ENCODE measurements at places on chromosomes 2 and 18. TPM values are rescaled to one million over a fixed set of nuclear protein-coding genes. Genes with fewer than 3 reads are reported as not detected.

GRCh38 chr18:8301427-8302172 lies 307.6 kb upstream of the RAB12 start:
- DNase-seq = no peak

IRS1 gene
- 0.72 TPM for total RNA-seq

- no peak for DNase-seq
Observed at GRCh38 chr2:10159581-10160131, 37.1 kb downstream of the RRM2 start.

DNA sequence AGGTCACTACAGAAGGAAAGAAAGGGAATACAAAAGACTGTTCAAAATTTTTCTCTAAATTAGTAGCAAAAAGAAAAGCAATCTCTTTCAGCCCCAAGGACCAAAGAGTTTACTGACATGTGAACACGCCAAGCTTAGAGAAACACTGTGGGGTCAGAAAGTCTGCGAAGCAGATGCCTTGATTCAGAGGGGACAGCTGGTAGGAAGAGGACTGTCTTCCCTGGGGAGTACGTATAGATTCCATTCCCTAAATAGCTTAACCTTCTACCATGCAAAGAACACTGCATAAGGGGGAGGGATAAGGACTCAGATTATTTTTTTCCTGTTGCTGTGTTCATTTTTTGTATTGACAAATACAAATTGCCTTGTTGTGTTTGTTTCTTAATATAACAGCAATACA lies 96.1 kb downstream of the IRS1 start:
- no peak for DNase-seq

GRCh38 chr2:240300261-240300821 lies 135.1 kb upstream of the GPC1 start:
- DNase-seq = no peak

DNA sequence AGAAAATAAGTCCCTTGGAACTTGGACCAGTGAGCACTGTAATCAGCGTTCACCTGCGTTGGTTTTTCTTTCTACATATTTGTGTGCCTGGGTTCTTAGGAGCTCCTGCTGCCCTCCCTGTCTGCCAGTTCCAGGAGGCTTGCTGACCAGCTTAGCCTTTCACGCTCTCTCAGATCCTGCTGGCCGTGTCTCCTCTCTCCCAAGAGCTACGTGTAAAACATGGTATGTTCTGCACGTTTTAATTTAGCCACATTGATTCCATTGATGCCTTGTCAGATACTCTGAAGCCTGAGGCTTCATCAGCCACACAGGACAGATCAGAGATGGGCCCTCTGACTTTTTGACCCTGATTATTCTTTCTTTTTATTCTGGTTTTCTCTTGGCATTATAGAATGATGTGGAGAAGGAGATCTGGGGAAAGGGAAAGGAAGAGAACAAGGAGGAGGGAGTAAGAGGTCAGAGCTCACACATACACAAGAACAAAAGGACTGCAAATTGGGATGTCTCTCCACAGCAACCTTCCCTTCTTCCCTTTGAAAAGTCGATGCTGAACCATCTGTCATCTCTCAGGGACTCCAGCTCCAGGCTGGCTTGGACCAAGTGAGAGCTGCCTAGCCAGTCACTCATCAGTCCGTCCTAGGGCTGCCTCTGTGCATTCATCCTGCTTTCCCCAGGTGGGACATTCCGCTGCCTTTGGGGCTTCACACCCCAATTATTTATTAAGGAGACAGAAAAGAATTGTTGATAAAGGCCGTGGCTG lies 152.8 kb downstream of the PIK3C3 start:
- DNase-seq = no peak

GRCh38 chr2:43060390-43061016 lies 165.9 kb downstream of the ZFP36L2 start:
- DNase-seq = no peak

DNA sequence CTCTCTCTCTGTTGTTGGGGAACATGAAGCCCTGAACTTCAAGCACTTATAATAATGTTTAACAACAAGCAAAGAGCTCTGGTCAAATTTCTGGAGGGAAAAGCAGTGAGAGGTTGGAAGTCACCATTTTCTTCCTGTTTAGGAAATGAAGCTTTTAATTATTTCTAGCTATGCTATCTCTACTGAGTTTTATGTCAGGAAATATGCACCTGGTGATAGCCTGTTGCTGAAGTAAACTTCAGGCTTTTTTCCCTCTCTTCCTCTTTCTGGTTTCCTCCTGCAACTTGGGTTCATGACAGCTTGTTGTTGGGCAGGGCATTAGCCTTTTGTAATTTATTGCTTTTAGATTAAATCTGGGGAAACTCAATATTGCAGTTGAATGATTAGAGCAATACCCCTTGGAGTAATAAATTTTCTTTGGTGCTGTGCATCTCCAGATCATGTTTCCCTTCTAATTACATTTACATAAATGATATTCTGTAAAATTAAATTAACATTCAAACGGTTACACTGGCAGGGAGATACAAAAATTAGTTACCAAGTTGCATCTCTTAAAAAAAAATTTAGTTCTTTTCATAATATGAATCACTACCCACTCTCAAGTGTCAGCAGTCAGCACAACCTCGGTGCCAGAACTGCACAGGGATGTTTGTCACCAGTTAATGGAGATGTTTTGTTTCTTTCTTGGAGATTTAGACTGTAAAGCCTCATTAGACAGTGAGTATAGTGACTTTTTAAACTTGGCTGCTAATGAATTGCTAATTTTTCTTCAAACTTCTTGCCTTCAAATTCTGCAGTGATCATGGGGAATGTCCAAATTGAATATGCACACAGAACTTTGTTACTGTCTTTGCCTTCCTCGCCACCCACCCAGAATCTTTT lies 466.6 kb upstream of the ETAA1 start:
- no peak for DNase-seq

- DNase-seq = no peak
Observed at GRCh38 chr2:110842048-110842447, 109.7 kb downstream of the ACOXL start.

GRCh38 chr2:234341306-234341985 lies 155.4 kb downstream of the ARL4C start:
- no peak for DNase-seq

GRCh38 chr2:147150241-147150635 lies 694.6 kb upstream of the ACVR2A start:
- no peak for DNase-seq

SGO2 gene
- total RNA-seq = 10.5 TPM

- peak; percentile 98 for DNase-seq
Observed at GRCh38 chr2:197515739-197516392, at the start of gene MOB4. TSS of gene MOB4 (plus strand) at chr2:197516066. CDS start at chr2:197516087, 21 bp downstream.

DNA sequence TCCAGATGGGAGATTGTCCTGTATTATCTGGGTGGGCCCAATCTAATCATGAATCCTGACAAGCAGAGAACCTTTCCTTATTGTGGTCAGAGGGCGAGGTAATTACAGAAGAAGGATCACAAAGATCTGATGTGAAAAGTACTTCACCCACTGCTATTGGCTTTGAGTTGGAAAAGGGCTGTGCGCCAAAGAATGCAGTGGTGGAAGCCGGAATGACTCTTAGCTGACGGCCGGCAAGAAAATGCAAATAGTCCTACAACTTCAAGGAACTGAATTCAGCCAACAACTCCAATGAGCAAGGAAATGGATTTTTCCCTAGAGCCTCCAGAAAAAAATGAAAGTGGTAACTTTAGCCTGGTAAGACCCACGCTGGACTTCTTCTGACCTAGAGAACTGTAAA lies 67.3 kb downstream of the CTNNA2 start:
- DNase-seq = no peak

PTPRN gene
- total RNA-seq = 1.1 TPM

- no peak for DNase-seq
Observed at GRCh38 chr2:30282721-30283120, 51.4 kb downstream of the LBH start.

GRCh38 chr2:211281430-211282073 lies 725.2 kb downstream of the CPS1 start:
- peak; percentile 7 for DNase-seq

DNA sequence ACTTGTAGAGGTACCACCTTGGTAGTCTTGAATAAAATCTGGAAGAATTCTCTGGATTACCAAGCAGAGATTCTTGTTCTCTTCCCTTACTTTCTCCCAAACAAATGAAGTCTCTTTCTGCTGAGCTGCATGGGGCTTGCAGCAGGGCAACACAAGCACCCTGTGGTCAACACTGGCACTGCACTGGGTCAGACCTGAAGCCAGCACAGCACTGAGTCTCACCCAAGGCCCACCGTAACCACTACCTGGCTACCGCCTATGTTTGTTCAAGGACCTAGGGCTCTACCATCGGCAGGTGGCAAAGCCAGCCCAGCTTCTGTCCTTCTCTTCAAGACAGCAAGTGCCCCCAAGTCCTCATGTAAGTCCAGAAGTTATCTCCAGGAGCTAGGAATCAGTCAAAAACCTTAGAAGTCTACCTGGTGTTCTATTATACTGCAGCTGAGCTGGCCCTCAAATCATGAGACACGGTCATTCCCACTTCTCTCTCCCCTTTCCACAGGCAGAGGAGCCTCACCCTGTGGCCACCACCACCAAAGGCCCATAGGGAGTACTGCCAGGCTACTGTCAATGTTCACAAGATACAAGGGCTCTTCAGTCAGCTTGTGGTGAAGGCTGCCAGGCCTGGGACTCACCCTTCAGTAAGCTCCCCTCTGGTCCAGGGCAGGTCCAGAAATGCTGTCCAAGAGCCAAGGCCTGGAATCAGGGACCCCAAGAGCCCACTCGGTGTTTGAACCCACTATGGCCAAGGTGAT lies 18.4 kb downstream of the VPS54 start:
- no peak for DNase-seq

EFEMP1 gene
- 2.3 TPM for total RNA-seq

GRCh38 chr2:103010751-103011150 lies 248.9 kb downstream of the TMEM182 start:
- DNase-seq = no peak

WDSUB1 gene
- total RNA-seq = 5.4 TPM

Measured in endothelial cell (in vitro differentiated cells).